ENCODE measurements at places on chromosomes 1 and 21.
A peak's percentile ranks its signal among the peaks of the same experiment; 100 is the strongest.

- DNase-seq = no peak
These were observed 105.5 kb upstream of the S1PR1 start for GRCh38 chr1:101131239-101131843.

- no peak for DNase-seq
These were observed 3.1 kb downstream of the FUCA1 start for GRCh38 chr1:23864801-23865542.

- DNase-seq = no peak
These were observed 62.7 kb downstream of the PLPP3 start for GRCh38 chr1:56516539-56517252.

GRCh38 chr1:233237647-233238046, 57.9 kb downstream of the PCNX2 start:
- DNase-seq = no peak

DNA sequence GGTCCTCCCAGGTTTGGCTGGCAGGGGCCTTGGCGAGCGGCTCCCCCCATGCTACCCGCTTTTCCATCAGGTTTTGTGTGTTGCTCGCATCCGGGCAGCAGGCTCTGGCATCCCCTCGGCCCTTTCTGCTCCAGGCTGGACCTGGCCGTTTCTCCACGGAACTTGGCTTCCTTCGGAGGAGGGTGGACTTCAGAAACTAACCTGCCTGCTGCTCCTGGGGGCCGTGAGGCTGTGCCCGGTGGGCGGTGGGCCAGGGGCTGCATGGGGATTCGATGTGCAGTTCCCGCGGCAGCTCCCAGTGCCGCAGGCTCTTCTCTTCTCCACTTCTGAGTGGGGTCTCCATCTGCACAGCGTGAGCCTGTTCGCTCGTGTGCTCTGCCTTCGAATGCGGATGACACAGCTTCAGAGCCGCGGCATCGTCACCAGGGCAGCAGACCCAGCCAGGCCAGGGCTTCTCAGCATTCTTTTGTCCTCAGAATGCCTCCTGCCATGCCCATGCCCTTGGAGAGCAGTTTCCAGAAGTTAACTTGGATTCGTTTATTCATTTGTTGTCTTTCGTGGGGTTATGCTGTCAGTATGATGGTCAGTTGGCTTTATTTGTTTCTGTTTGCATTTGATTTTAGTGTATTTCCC, 36.4 kb downstream of the PRKCZ start:
- no peak for DNase-seq

- DNase-seq = no peak
These were observed 48.0 kb upstream of the PARP1 start for GRCh38 chr1:226455843-226456242.

DNA sequence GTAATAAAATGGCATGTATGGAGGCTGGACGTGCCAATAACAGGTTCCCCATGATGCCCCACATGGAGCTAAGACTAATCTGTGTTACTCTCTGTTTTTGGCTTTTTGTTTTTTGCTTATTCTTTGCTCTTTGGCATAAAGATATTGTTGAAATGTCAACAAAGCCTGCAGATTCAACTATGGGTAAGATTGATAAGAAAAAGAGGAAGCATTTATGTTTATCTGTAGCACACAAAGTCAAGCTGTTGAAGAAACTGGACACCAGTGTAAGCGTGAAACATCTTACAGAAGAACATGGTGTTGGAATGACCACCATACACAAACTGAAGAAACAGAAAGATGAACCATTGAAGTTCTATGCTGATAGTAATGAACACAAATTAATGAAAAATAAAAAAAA, 402.7 kb downstream of the LTN1 start:
- no peak for DNase-seq

DNA sequence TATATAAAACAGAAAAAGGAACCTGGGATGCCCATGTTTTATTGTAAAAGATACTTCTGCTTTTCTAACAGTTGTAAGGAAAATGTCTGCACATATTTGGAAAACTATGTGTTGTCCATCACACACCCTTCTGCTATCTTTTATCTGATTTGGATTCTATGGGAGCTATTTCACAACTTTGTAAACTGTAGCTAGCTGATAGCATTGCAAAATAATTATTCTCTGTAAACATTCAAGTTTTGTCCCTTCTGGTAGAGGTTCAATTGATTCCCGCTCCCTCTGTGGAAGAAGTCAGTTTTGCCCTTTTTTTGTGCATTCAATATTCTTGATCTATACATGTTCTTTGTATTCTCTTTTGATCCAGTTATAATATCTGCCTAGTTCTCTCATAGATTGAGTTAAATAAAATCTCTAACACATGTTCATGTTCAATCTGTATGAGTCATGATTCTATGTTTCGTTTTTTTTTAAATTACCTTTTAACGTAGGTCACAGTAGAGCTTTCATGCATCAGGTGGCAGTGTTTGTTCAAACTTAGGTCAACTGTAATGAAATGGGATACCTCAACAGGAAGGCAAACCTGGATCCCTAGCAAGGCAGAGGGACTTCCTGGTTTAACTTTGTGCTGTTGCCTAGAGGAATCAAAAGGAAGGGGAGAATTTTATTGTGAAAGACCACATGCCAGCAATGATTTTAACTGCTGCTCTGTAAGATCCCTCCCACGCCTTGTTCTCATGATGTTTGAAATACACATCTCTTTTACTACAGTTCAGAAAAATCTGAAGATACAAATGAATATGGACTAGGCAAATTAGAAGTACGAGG, 26.0 kb upstream of the BCL9 start:
- DNase-seq = peak; percentile 66

- no peak for DNase-seq
These were observed 397.9 kb upstream of the NR5A2 start for GRCh38 chr1:199629624-199630023.

DNA sequence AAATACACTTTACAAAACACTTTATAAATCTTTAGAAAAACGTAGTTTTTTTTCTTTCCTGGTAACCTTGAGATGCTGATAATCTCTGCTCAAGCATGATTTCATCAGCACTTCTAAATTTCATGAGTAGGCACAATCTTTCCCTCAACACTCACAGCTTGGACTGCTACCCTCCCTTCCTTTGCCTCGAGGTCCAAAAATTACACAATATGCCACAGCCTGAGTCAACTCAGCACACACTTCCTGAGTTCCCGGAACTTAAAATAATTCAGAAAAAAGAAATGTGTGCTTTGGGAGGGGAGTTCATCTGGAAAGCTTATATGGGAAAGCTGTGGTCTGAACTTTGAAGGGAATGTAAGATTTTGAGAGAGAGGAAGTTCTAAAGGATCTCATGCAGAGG, 5.9 kb downstream of the CLCA2 start:
- DNase-seq = no peak

DNA sequence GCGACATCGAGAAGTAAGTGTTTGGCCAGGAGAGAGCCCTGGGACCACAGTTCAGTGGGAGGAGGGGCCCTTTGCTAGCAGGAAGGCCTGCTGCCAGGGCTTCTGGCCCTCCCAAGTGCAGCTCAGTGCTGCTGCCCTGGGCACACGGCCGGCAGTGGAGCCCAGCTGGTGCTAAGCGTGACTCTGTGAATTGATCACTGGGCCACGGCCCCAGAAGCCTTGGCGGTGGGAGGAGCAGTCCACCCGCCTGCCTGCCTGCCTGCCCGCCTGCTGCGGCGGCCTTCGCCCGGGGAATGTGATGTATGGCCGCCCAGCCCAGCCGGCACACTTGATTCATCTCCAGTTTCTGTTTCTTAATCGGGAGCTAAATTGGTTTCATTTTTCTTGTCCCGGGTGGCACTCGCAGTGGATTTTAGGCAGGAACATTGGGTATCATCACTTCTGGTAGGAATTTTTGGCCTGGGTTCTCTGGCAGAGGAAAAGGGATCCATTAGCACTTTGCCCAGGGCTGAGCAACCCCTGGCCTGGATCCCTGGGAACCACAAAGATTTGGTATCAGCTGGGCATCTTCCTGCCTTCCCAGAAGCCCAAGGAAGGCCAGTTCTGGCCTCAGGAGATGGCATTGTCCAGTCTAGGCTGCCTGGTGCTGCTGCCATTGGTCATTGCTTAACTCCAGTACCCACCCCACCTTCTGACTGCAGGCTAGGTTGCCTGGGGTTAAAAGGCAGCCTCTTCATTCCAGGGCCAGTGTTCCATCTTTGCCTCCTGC, 28.6 kb downstream of the TMEM53 start:
- DNase-seq = no peak

- no peak for DNase-seq
These were observed 45.3 kb downstream of the KCTD3 start for GRCh38 chr1:215612391-215612790.

Measured in HEK293T (cell line).